Neural progenitor cell (in vitro differentiated cells): ENCODE measurements at places on chromosomes 1 and 21. TPM values are rescaled to one million over a fixed set of nuclear protein-coding genes. Genes with fewer than 3 reads are reported as not detected.

DNA sequence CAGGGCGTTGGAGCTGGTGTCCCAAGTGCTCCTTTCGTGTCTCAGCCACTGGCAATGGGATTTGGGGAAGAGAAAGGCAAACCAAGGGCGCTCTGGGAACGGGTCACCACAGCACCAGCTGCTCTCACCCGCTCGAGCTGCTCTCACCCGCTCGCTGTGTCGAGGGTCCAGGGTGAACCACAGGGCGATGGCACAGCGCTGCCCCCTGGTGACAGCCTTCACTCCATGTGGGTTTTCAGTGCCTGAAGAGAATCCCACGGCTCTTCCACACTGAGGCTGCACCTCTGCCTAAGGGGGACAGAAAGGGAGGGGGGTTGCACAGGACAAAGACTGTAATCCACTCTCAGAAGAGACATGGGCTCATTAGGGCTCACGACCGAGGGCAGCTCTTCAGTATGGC, 7.1 kb upstream of the CLDN19 start:
- peak; percentile 71 for DNase-seq

DNA sequence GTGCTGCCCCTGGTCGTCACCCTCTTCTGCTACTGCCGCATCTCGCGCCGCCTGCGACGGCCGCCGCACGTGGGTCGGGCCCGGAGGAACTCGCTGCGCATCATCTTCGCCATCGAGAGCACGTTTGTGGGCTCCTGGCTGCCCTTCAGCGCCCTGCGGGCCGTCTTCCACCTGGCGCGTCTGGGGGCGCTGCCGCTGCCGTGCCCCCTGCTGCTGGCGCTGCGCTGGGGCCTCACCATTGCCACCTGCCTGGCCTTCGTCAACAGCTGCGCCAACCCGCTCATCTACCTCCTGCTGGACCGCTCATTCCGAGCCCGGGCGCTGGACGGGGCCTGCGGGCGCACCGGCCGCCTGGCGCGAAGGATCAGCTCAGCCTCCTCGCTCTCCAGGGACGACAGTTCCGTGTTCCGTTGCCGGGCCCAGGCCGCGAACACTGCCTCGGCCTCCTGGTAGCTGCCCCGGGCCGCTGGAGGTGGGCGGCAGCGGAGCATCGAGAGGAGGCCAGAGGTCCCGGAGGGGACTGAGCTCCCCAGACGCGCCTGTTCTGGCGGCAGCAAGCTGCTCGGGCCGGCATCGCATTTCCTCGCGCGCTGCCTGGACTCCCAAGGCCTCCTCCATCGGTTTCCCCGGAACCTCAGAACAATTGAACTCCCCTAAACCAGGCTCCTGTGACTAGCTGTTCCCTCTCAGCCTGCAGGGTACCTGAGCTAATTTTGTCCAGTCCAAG, 1.1 kb downstream of the GPR25 start:
- DNase-seq: no peak

HIVEP3 gene
- 0.37 and 1.1 TPM in 2 replicates for total RNA-seq

DNA sequence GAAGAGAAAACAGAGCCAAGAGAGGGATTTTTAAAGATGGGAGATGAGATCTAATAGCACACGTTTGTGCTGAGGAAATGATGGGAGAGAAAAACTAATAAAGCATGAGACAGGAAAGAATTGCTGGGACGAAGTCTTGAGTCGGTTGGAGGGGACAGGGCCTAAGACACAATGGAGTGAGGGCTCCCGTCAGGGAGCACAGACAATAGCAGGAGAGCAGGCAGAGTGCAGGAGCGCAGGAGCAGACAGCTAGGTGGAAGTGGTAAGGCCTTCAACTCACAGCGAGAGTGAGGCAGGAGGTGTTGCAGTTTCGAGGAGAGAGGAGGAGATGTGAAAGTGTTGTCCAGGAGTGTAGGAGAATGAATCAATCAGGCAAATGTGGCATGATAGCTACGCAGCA, 59.9 kb upstream of the SOX13 start:
- peak; percentile 45 for DNase-seq

DNA sequence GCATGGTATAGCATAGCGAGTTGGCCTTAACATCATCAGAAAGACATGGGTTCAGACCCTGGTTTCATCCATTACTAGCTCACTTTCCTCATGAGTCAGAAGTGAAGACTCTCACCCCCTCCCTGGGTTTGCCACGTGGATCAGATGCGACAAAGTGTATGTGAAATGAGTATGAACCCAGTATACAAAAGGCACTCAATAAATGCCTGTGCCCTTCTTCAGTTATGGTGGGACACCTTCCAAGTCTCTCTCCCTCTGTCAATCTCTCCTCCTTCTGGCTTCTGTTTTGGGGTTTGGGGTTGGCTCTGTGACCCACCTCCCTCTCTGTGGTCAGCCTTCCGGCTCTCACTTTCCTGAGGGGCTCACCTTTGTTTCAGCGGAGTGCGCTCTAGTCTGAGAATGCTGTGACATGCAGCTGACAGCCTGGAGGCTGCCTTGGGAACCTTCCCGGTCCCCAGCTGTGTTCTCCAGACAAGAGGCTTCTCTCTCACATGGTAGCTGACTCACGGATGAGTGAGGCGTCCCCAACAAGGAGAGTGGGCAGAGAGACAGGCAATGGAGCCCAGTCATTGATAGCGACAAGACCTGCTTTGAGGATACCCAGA, 155.0 kb upstream of the EDN2 start:
- no peak for DNase-seq

DNA sequence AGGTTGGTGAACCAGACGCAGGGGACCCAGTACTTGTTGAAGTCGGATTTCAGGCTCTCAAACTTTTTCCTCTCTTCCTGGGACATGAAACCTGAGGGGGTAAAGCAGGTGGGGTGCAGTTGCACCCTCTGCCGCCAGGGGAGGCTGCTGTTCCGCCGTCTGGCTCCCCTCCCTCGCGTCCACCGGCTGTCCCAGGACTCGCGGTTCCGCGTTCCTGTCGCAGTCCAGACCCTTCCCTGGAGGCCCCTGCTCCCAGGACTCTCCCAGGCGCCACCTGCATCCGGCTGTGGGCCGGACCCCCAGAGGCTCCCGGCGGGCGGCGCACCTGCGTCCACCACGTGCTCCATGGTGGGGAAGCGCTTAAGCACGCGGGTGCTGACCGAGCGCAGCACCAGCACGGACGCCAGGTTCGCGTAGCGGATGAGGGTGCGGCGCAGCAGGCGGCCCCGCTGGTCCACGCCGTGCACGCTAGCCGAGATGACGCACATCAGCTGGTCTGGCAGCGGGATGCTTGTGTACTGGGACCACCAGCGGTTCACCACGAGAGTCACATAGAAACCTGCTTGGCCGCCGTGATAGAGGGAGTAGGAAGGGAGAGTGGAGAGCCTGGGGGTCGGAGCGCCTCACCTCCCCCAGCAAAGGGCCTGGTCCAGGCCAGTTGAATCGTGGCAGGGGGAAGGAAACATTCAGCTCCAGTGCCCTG, 1.7 kb downstream of the BEST4 start:
- DNase-seq: peak; percentile 84

DNA sequence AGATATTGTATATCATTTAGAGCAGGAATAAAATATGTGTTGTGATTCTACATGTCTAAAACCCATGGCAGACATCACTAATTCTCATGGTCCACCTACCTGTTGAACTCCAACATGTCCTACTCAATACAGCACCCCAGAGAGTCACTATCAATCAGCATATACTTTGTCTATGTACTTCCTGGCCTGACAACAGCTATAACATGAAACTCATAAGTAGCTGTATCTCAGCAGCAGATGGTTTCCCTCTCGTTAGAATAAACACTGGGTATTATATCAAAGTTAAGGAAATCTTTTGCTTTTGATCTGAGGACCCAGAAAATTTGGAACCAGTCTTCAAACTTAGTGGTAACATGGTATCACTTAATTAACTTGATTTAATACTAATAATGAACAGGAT, 15.8 kb downstream of the ARPC5 start:
- no peak for DNase-seq

- DNase-seq: no peak
These were observed 15.2 kb upstream of the NBPF1 start for GRCh38 chr1:16628361-16629111.

DNA sequence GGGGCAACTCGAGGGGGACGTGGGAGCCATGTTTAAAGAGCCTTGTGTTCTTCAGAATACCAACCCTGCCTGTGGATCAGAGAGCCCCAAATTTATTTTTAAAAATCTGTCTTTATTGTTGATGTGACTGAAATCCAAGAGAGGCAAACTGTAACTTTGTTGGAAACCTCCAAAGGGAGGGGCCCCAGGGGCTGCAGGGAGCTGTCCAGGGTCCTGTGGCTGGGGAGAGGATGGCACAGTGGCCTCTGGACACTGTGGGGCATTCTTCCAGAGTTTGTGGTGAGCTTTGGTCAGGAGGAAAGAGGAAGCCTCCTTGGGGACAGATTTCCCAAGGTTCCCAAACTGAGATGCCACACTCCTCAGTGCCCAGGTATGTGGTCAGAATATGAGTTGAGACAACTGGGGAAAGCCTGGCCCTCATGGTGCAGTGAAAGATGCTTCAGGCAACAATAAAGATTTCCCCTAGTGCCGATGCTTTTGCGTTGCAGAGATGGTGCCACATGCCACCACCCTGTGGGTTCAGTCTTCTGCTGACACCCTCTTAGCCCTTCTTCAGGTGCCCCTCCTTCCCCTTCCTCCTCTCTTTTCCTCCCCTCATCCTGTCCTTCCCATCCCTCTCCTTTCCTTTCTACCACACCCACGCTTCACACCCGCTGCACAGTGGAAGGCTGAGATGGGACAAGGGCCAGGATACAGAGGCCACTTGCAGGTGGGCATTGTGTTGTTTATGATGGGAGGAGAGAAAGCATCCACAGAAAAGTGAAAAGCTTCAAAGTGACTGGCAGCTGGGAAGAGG, 122.1 kb downstream of the UCK2 start:
- DNase-seq: peak; percentile 75

- DNase-seq: no peak
These were observed 149.9 kb downstream of the KIF26B start for GRCh38 chr1:245304698-245305097.

KISS1 gene
- total RNA-seq: not detected in 2 replicates

GPR37L1 gene
- total RNA-seq: 0.06 TPM in 1 of 2 replicates, not detected in the other

GRCh38 chr21:28252928-28253327, 739.7 kb downstream of the LTN1 start:
- no peak for DNase-seq

DNA sequence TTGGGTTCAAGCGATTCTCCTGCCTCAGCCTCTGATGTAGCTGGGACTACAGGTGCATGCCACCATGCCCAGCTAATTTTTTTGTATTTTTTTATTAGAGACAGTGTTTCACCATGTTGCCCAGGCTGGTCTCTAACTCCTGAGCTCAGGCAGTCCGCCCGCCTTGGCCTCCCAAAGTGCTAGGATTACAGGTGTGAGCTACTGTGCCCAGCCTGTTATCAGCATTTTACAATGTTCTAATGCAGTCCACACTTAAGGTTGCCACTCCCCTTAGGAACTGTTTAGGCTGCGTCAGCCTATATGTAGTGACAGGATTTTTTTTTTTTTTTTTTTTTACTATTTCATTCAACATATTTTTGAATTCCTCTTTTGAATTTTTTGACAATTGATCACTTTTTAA, 30.2 kb downstream of the AGPAT3 start:
- no peak for DNase-seq

CAPN8 gene
- not detected in 2 replicates for total RNA-seq

GRCh38 chr1:210855440-210855839, 278.5 kb downstream of the KCNH1 start:
- DNase-seq: peak; percentile 23

GRCh38 chr1:24501371-24502064, 1.1 kb upstream of the RCAN3 start:
- DNase-seq: no peak

GRCh38 chr1:28365864-28366263, 3.7 kb upstream of the PHACTR4 start:
- no peak for DNase-seq
